Posterior cingulate gyrus (tissue), 11 donors: ENCODE measurements at places on chromosomes 13 and 19.

DNA sequence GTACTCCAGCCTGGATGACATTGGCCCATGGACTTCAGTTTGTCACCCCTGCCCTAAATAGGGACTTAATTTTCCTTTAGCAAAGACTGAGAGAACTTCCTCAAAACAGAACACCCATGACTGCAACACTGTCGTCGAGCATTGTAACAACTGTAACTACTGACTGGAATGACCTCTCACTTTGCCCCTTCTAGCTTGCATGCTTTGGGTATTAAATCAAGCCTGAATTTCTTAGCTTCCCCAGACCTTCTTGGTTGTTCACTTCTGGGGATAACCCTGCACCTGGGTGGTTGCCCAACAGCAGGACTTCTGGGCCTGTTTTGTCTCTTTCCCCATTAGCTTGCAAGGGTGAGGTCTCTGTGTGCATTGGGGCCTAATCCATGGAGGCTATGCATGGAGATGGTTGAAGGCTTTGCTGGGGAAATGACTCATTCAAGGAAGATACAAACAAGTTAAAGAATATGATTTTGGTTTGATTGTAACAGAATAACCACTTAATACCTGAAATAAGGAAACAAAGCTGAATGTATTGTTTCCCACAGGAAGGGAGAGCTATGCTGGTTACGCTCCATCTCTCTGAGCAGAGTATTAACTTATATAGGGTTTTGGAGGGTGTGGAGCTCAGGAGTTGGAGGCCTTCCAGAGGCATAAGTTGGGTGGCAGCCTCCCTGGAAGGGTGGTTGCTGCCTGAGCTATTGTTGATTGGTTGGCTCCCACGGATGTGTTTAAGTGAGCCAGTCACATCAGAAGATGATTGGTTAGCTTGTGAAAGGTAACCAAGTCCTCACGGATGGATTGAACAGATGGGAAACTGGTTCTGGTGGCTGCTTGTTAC is 34.7 kb upstream of the UBAC2 start:
- no peak for DNase-seq

- DNase-seq = peak; percentile 85
These were observed at the start of gene SMAD9 for GRCh38 chr13:36919833-36920615. TSS of gene SMAD9 (minus strand) at chr13:36920238. CDS start at chr13:36879689, 40,549 bp downstream.

- DNase-seq = no peak
These were observed 1.1 kb downstream of the PGLS start for GRCh38 chr19:17512574-17512939.

DNA sequence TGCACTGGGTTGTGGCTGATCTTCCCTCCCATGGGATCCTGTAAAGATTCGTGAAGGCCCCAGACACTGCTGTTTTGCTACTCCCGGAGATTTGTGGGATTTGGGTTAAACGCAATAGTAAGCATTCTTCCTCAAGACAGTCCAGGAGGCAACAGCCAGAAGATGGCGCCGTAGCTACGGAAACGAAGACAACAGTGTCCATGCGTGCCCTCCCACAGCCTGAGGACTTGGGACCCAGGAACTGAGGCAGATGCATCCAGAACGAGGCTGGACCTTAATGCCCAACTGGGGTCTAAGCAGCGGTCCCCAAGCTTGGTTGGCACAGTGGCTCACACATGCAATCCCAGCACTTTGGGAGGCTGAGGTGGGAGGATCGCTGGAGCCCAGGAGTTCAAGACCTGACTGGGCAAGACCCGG is 57.6 kb upstream of the ZNF507 start:
- DNase-seq = peak; percentile 72

DNA sequence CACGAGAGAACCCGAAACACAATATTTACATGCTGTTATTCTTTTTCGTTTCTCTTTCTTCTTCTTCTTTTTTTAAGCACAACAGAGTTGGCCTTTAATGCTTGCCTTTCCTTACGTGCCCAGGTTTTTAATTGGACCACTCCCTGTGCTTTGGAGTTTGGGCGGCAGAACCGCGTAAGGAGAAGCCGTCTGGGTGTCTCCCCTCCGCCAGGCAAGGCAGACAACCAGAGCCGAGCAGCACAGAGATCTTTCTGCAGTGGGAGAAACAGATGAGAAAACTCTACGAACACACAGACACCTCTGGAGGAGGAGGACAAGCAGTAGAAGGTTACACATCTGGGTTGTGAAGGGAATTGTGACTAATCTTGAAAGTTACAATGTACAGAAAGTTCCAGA is 150.0 kb upstream of the UBL3 start:
- DNase-seq = no peak

- DNase-seq = no peak
These were observed 11.4 kb downstream of the ZNF254 start for GRCh38 chr19:24098359-24098758.

DNA sequence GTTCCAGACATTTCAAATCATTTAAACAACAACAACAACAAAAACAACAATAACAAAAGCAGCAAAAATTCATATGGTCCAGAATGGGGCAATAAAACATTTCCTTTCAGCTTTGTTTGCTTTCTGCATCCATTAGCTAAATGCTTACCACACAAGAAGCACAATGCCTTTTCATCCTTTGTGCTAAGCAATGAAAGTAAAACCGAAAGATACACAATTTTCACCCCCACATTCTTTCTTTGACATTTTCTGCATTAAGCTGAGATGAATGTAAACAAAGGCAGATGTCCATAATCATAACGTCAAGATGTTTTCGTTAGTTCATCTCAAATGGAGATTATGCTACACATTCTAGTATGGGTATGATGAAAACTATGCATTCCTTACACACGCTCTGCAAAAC is 568.5 kb downstream of the SLITRK6 start:
- no peak for DNase-seq

DNA sequence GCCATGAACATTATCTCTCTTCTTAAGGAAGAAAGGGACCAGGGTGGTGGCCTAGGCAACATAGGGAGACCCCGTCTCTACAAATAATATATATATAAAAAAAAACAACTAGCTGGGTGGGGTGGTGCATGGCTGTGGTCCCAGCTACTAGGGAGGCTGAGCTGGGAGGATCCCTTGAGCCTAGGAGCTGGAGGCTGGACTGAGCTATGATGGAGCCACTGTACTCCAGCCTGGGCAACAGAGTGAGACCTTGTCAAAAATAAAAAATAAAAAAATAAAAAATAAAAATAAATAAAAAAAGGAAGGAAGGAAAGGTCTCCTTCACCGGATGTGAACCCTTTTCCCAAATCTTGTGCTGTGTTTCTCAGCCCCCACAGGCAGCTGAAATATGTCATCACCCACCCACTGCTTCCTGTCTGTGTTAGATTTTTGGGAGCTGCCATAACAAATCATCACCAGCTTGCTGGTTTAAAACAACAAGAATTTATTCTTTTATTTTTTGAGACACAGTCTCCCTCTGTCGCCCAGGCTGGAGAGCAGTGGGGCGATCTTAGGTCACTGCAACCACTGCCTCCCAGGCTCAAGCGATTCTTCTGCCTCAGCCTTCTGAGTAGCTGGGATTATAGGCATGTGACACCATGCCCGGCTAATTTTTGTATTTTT is 9.5 kb upstream of the TSPAN16 start:
- no peak for DNase-seq

DNA sequence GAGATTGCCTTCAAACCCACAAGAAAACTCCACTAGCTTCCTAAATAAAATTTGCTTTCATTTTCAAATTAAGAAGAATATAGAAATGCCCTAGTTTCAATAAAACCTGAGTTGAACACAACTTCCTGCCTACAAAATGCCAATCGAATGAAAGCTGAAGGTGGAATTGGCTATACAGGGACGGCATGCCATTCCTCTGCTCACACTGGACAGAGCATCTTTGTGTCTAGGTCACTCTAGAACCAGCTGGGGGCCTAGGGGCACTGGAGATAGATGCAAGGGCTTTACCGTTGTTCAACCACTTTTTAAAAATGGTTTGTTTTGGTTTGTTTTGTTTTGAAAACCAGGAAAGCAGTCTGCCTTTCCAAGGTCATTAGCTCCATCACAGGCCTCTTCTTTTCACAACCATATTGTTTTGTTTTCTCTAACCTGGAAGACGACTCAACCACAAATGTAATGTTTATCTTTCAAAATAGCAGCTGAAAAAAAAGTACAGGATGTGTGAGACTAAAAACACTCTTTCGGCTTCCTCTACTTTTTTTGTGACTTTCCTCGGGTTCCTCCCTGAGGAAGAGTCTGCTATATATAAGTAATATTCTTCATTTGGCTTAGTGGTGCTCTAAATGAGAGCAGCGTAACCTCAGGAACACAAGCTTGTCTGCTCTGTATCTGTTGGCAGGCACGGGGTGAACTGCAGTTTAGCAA is 11.9 kb upstream of the ITM2B start:
- no peak for DNase-seq

- DNase-seq = no peak
These were observed 1065.8 kb upstream of the SPRY2 start for GRCh38 chr13:81406639-81407292.

GRCh38 chr19:42293540-42293939 is 8.4 kb upstream of the PRR19 start:
- no peak for DNase-seq

- no peak for DNase-seq
These were observed 158.7 kb downstream of the VWA8 start for GRCh38 chr13:41802043-41802683.

DNA sequence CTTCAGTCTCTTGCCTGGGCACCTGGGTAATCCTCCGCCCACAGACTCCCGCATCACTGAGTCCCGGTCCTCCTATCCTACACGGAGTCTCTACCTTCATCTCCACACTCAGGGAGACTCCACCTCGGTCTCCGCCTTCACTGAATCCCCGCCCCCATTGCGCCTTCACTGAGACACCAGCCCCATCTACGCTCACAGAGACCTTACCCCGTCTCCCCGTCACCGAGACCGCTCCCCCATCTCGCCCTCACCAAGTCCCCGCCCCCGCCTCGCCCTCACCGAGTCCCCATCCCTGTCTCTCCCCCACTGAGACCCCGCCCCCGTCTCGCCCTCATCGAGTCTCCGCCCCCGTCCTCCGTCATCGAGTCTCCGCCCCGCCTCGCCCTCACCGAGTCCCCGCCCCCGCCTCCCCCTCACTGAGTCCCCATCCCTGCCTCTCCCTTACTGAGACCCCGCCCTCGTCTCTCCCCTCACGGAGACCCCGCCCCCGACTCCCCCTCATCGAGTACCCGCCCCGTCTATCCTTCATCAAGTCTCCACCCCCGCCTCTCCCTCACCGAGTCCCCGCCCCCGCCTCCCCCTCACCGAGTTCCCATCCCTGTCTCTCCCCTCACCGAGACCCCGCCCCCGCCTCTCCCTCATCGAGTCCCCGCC is 23.1 kb upstream of the ZNF846 start:
- DNase-seq = peak; percentile 95

DNA sequence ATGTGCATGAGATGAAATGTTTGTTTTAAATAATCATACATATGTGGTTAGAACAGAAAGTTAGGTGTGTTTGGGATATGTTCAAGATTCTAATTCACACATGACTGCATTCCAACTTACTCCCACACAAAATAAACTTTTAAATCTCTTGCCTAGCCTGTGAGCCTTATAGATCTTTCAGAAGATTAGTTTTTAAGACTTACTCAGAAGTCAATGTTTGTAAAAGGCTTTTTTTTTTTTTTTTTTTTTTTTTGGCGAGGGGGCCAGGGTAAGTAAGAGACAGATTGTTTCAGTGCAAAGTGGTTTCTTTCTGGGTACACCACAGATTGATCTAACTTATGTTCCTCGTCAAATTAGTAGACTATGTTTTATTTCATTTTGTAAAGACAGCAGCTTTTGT is 39.1 kb downstream of the GPR180 start:
- DNase-seq = no peak

- peak; percentile 60 for DNase-seq
These were observed 77.5 kb downstream of the SERP2 start for GRCh38 chr13:44451126-44451525.

DNA sequence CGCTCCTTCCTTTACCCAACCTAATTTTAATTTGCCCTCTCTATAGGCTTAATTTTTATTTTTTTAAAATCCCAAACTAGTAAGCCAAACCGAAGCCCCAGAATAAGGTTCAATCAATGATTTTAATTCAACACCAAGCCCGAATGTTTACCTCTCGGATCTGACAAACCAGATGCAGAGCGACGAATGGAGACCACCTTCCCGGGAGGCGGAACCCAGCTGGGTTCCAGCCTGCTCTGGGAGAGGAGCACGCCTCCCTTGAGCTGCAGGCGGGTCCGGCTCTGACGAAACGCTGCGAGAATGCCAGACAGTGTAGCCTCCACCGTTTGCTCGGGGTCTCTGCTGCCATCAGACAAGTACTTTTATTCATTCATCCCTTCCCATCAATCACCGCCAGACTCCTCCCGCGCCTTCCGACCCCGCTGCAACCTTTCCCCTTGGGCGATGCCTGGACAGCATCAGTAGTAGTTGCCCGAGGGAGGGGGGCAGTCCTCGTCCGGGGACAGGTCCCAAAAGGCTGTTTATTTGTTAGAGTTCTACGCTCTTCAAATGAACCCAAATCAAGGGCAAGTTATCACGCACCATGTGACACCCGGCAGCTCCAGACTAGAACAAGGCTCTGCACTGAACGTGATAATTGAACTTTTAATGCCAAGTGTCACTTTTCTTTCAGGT is 752 bp upstream of the EDNRB start:
- DNase-seq = peak; percentile 37

DNA sequence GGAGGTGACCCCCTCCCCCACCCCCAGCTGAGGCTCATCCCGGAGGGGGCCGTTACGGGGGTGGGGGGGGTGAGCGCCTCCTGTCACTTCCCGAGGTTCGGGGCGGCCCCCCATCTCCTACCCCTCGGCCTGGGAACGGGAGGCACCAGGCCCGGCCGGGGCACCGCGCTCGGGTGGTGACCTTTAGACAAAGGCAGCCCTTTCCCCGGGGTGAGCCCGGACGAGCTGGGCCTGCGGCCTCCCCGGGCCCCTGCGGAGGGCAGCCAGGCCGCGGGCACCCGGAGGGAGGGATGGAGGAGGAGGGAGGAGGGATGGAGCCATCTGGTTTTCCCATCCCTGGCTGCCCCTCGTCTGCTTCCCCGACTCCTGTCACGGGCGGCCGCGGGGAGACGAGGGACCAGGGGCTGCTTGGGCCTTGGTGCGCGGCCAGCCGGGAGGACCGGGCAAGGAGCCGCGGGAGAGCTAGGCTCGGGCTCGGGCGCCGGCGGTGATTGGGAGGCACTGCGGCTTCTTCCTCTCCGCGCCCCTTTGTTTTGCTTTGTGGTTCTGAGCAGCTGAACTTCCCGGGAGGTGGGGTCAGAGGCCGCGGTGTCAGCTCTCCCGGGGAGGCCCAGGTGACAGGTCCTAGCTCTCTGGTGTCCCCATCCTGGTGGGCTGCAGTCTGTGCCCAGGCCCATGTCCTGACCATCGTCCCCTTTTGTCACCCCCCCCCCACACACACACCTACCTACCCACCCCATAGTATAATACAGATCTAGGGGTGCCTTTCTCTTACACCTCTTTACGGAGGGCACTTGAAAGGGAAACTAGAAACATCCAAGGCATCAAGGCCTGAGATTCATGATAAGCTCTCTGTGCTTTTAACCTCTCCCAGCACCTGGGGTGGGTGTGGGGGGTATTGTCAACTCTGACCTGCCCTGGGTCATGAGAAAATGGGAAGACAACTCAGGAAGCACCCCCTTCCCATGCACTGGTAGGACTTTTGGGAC is 1.3 kb downstream of the BICRA start:
- DNase-seq = peak; percentile 81

DNA sequence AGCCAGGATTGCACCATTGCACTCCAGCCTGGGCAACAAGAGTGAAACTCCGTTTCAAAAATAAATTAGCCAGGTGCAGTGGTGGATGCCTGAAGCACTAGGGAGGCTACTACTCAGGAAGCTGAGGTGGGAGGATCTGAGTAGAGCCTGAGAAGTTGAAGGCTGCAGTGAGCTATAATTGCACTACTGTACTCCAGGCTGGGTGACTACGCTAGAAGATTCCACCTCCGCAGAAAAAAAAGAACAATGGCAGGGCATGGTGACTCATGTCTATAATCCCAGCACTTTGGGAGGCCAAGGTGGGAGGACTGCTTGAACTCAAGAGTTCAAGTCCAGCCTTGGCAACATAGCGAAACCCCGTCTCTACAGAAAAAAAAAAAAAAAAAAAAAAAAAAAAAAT is 20.5 kb downstream of the HAUS8 start:
- DNase-seq = no peak
